ENCODE measurements at places on chromosomes 7 and 10.

DNA sequence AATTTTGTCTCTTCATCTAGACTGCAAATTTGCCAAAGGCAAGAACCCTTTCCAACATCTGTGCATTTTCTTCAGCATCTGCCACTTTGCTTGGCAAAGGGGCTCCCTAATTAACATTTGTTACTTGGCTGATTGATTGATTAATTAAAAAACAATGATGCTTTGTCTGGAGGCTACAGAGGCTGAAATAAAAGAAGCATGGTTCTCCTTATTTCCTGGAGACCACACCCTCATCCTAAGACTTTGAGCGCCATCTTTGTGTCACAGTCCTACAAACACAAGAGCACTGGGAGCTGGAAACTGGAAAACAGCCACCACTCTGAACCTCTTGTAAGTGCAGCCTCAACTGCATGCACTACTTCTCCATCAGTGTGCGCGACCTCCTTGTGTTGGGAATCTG, 189.2 kb downstream of the C7orf25 start:
- DNase-seq: no peak

DNA sequence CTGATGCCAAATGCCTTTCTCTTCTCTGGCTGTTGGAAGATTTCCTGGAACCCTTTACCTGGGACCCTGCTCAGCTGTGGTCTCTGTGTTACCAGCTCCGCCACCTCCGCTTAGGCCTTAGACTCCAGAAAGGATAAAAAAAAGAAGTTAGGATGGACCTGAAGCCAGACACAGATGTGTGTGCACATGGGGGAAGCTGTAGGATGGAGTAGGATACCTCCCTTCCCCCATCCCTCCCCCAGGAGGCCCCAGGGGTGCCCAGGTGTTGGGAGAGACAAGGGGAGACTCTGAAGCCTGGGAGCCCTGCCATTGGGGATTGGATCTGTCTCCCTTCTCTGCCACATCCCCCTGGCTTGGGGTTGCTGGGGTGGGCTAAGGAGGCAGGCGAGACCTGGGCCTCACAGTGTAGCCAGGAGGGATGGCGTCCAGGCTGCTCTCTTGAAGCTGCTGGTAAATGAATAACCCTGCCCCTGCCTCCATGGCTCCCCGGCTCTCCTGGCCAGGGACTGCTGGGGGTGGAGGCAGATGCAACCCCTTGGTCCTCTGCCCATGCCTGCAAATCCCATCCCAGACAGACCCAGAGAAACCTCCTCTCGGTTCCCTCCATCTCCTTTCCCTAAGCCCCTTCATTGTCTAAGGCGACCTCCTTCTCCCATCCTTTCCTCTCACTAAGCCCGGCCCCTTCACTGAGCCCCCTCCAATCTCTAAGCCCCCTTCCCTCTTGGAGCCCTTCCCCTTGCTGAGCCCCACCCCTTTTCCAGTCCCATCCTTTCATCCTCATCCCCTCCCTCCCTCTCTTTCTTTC, 8.0 kb downstream of the CLDN3 start:
- DNase-seq: no peak

- no peak for DNase-seq
Observed at GRCh38 chr7:50062951-50063350, 30.1 kb downstream of the ZPBP start.

- DNase-seq: no peak
Observed at GRCh38 chr10:97188261-97188711, 2.5 kb upstream of the SLIT1 start.

DNA sequence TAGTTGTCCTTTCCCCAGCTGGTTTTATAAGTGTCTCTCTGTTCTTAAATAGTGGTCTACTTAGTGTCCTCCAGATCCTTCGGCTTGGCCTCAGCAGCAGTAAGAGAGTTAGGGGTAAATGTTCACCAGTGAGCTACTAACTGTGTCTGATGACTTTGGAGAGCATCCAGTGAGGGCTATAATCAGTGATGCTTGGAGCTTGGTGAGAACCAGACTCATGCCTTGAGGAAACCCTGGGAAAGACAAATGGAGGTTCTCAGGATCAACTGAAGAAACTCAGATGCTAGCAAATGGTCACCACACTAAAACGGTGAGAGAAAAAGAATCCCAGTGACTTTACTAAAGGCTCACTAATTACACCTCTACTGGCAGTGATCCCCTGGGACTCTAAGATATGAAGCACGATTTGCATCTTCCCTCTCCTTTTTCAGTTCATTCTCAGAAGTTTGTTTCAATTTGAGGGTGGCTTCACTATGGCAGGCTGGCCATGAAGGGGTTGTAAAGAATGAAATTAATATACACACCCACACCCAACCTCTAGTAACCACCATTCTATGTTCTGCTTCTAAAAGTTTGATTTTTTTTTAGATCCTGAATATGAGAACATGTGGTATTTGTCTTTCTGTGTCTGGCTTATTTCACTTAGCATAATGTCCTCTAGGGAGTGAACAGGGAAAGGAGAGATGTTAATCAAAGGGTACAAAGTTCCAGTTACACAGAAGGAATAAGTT, 177.9 kb downstream of the PDE1C start:
- no peak for DNase-seq

GRCh38 chr7:40324914-40325313, 190.1 kb downstream of the SUGCT start:
- DNase-seq: no peak

- DNase-seq: no peak
Observed at GRCh38 chr10:123636598-123637325, 29.4 kb upstream of the GPR26 start.

DNA sequence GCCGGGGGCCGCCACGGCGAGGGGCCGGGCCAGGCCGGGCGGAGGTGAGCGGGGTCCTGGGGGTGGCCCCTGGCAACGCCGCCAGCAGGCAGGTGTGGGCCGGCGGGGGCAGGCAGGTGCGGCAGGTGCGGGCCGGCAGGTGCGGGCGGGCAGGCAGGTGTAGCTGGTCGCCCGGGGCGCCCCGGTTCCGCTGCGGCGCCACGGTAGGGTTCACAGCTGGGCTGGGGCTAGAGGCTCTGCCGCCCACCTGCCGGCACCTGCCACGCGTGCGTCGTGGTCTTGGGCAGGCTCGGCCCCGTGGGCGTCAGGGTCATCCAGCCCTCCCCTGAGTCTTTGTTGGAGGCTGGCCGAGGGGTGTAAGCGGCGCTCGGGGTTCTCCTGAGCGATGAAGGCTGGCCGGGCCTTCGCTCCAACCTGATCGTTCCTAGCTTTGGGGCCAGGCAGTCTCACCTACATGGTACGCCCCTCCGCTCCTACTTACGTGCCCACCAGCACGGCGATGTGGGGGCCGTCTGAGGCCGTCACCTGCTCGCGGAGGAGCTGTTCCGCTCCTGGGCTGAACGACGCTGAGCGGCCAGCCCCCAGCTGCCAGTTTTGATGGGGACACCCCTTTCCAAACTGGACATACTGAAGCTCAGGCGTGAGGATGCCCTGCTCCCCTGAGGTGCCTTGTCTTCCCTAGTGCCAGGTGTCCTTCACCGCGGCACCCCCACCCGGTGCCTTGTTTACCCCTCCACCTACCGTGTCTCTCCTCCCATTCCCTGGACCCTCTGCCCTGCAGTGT, 493 bp downstream of the ZMIZ2 start:
- no peak for DNase-seq

- no peak for DNase-seq
Observed at GRCh38 chr7:128399991-128400390, 9.8 kb downstream of the IMPDH1 start.

DNA sequence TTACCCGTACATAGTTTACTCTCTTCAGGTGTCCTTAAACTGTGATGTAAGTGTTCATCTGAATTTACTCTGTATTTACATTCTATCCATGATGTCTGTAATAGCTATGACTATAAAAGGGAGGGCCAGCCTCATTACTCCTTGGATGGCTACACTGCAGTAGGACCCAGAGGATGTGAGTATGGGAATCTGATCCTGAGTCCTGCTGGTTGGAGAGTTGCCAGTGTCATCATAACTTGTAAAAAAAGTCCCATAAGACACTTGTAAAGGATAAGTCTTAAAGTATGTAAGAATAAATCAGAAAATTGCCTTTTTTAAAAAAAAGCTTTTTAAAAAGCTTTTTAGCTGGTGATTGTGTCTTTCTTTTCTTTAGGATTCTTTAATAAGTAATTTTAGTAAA, 95.4 kb downstream of the PPP1R9A start:
- no peak for DNase-seq

DNA sequence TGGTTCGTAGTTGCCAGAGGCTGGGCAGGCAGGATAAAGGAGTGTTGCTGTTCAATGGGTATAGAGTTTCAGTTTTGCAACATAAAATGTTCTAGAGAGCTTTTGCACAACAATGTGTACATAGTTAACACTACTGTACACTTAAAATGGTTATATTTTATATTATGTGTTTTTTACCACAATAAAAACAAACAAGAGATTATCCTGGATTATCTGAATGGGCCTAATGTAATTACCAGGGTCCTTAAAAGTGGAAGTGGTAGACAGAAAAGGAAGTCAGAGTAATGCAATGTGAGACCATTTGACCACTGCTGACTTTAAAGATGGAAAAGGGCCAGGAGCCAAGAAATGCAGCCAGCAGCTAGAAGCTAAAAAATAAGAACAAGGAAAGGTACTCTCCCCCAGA, 159.7 kb downstream of the SGMS1 start:
- DNase-seq: no peak

- no peak for DNase-seq
Observed at GRCh38 chr10:7906128-7906527, 87.8 kb downstream of the TAF3 start.

DNA sequence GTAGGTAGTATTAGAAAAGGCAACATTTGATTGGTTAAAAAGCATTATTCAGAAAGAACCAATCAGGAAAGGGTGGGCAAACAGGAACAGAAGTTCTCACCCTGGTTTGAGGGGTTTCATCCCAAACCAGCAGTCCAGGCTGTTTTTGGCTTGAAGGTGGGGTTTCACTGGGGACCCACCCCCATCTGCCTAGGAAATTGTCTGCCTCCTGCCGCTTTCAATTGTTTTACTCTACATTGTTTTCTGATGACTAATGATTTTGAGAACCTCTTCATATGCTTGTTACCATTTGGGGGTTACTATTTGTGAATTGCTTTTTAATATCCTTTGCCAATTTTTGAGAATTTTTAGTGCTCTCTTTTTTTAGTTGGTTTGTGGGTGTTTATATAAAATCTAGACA, 3.3 kb upstream of the PCBD1 start:
- DNase-seq: no peak

GRCh38 chr7:153567426-153567825, 484.8 kb upstream of the DPP6 start:
- no peak for DNase-seq

- no peak for DNase-seq
Observed at GRCh38 chr7:129388333-129389098, 45.7 kb upstream of the STRIP2 start.

DNA sequence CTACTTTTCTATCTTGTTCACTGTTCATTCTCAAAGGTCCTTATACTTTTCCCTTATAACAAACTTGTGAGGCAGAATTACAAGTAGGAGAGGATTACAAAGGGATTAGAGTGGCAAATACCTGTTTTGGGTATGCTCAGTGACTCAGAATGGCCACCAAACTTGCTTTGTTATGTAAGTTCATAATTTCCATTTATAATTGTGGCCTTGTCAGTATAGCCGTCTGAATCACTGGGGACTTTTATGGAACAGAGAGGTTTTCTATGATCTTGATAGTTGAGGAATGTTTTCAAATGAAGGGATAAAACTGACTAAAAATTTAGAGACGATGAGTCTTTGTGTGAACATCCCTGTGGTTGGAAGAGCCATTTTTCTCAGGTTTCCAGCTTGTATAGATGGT, 116.2 kb downstream of the SND1 start:
- DNase-seq: no peak

DNA sequence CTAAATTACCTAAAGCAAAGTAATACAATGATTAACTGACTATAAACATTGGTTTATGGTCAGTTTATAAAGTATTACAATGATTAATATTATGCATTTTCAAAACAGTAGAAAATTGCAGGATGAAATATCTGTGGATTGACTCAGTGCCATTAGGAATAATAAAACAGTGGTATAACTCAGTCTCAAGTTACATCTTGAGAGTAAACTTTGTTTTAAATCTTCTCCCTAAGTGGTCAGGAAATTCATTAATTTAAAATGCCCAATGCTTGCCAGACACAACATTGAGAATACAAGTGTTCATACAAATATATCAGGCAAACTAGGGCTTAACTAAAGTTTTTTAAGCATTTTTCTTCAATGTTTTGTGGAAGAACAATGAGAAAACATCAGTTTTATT, 257.8 kb downstream of the ETV1 start:
- no peak for DNase-seq

- DNase-seq: no peak
Observed at GRCh38 chr10:112394475-112394875, 20.6 kb downstream of the ACSL5 start.

- no peak for DNase-seq
Observed at GRCh38 chr10:115939101-115939854, 333.7 kb downstream of the GFRA1 start.

DNA sequence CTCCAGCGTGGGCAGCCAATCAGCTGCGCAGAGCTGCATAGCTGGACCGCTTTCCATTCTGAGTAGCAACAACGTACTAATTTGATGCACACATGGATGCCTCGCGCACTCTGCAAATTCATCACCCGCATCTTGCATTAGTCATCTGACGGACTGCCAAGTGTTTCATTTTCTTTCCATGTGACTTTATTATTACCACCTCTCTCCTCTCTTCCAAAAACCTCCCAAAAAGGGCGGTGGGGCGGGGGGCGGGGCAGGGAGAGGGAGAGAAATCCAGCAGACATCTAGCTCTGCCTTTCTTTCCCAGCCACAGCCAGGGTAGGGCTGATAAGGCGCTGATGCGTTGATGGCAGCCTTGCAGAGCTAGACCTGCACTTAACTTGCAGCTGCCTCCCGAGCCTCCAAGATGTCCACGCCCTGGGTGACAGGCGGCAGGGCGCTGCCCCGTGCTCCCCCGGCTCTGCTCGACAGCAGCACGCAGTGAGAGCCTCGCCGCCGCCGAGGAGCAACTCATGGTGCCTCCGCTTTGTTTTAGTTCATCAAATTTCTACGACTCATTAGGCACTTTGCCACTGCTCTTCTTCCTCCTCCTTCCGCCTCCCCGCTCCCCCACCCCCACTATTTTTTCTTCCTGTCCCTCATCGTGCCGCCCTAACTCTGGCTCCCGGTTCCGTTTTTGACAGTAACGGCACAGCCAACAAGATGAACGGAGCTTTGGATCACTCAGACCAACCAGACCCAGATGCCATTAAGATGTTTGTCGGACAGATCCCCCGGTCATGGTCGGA, 147.3 kb downstream of the CELF2 start:
- no peak for DNase-seq

GRCh38 chr10:106942035-106942662, 222.4 kb downstream of the SORCS1 start:
- no peak for DNase-seq

DNA sequence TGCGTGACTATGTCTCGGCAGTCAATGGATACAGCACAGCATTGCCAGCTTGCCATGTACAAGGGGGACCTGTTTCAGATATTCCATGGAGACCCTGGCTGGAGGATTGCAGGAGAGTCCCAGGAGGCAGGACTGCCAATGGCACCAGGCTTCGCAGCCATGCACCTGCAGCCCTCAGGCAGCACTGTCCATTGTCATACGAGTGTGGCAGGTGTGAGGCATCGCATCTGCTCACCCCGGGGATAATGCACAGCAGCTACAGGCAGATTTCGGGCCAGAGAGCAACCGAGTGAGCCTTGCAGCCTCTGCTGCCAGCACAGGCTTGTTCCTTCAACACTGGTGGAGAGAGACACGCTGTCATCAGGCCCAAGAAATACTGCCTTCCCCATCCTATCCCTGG, 415.1 kb downstream of the PAXIP1 start:
- DNase-seq: no peak
